ENCODE measurements at places on chromosomes 6 and 20.

DNA sequence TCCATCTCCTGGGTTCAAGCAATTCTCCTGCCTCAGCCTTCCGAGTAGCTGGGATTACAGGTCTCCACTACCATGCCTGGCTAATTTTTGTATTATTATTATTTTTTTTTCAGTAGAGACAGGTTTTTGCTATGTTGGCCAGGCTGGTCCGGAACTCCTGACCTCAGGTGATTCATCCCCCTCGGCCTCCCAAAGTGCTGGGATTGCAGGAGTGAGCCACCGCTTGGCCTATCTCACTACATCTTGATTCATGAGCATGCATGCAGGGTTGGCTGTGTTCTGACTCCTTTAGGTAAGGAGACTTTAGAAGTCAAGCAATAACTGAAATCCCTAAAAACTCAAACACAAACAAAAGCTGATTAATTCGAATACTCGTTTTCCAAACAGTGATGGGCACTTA is 80.9 kb downstream of the GJA1 start:
- no peak for DNase-seq

- DNase-seq: no peak
Observed at GRCh38 chr6:117906958-117907600, at the start of gene SLC35F1. Gene SLC35F1 (plus strand): TSS chr6:117907264.

DNA sequence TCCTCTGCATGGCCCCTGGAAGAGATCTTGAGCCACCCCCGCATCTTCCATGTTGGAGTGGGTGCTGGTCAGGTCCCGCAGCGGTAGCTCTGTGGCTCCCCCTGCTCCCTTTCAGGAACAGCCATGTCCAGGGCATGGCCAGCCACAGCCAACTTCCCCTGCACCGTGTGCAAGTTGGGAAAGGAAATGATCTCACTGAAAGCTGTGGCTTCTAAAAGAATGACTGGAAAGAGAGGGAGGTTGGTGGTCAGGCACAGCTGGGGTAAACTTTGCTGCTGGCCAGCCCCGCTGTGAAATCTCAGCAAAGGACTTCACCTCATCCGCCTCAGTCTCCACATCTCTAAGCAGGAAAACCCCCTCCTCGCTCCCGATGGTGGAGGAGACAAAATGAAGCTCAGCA is 153.6 kb upstream of the CST7 start:
- no peak for DNase-seq

DNA sequence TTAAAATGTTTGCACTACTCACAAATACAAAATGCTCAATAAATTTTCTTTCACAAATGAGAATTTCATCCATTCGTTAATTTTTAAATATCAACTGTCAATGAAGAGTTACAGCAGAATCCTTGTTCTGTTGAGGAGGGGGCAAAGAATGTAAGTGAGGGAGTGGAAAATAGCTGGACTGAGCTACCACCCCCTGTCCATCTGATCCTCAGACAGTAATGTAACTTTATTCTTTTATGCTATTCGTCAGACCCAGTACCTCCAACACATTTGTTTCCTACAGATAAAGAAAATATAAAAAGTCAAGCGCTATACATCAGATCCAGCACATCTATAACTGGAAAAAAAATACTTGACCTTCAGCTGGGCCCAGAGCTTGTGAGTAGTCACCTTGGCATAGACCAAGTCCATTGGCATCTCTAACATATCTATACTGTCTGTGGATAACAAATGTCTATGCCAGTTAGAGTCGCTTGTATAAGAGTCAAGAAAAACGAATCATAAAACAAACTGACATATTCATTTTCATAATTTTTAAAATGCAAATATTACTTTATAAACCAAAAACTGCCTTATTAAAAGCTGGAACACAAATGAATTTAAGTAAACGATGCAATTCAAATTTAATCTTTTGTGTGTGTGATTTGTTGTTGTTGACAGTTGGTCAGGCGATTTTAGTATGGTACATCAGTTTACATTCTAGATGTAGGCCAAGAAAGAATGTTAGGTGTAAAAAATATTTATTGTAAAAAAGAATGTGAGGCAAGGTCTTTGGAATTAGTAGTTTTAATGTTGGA is 57.2 kb upstream of the HFE start:
- no peak for DNase-seq

GRCh38 chr20:34458631-34459030 is 57.6 kb upstream of the DYNLRB1 start:
- DNase-seq: no peak

GRCh38 chr6:17624396-17624795 is 24.3 kb downstream of the FAM8A1 start:
- DNase-seq: no peak

DNA sequence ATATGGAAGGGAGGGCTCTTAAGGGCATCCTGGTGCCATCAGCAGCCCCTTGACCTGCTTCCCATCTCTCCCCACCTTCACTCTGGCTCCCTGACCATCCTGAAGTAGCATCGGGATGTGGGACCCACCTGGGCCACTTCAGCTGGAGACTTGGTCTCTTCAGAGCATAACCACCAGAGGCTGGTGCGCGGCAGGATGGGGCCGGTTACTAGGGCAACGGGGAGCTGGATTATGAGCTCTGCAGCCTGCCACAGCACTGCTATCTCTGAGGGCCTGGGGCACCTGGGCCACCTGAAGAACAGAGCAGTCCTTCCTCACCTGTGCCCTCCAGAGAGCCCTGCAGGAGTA is 79.7 kb downstream of the SYNJ2 start:
- no peak for DNase-seq

GRCh38 chr6:152673236-152673635 is 24.5 kb upstream of the MYCT1 start:
- no peak for DNase-seq

All from activated T-cell treated with anti-CD3 and anti-CD28 coated beads for 4 hours (primary cell).